CD4-positive, alpha-beta T cell (primary cell): ENCODE measurements at places on chromosomes 4 and X.

DNA sequence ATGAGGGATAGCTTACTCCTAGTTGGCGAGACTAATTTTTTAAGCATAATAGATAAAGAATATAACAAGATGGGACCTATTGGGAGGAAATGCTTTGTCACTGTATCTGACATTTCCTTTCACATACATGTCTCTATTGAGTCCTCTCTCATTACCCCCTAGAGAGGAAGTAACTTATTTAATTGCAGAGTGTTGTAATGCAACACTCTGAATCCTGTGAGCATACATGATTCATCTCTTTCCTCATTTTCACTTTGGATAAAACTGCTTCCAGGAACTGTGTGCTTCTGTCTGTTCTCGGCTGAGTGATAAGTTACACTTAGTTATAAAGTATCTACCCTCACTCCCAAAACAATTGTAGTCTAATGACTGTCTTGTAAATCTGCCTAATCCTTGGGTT is 266.1 kb upstream of the ANXA10 start:
- no peak for DNase-seq

DNA sequence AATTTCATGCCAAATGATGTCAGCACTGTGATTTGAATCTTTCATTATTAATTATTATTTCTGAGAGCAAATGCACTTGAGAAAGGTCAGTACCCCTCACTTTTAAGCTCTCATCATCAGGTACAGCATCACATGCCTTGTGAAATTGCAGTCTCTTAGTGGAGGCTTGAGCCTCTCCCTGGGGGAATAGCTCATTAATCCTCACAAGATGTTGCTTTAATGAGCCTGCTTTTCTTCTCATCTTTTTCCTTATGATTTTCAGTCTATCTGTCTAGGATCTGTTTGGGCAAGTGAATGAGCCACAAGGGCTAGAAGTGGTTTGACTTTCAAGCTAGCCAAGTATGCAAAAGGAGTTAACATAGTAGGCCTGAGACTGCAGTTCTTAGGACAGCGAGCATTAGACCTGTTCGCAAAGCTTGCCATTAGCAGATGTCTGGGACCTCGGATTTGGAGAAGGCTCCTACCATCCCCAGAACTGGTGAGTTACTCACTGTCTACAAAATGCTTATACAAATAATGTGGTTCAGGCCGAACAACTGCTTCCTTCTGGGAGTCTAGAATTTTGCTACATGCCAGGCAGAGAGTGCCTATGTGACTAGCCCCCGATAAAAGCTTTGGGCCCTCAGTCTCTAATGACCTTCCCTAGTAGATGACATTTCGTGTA is 174.5 kb downstream of the IL15 start:
- DNase-seq, result no peak

DNA sequence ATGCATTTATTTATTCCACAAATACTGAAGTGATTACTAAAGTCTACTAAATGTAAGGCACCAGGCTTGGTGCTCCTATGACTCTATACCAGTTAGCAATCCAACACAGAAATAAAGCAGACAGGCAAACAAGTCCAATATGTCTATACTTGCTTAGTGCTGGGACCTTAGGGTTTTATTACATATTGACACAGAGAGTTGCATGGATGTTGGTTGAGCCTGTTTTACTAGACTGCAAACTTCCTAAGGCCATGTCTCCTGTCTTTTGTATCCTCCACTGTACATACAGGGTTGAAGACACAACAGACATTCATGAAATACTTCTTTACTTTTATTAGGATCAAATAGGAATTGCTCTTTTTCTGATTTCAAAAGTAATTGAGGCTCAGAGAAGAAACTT is 69.0 kb downstream of the LNX1 start:
- DNase-seq, result no peak

DNA sequence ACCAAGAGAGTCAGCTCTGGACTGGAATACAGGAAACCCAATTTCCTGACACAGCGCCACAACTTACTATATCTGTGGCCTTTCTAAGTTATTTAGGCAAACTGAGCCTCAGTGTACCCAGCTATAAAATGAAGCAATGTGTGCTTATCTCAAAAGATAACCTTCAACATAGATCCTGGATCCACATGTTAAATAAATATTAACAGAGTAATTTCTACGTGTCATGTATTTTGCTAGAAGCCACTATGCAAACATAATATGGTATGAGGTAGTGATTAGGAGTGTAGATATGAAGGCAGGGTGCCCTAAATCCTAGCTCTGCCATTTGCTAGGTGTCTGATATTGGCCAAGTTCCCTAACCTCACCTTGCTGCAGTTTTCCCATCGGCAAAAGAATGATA is 527.0 kb downstream of the RAB28 start:
- no peak for DNase-seq

GRCh38 chrX:413322-414201 is 26.9 kb upstream of the PPP2R3B start:
- no peak for DNase-seq
